Suprapubic skin (tissue), 4 donors: ENCODE measurements at places on chromosomes 5 and 9. TPM values are rescaled to one million over a fixed set of nuclear protein-coding genes. Genes with fewer than 3 reads are reported as not detected.

DNA sequence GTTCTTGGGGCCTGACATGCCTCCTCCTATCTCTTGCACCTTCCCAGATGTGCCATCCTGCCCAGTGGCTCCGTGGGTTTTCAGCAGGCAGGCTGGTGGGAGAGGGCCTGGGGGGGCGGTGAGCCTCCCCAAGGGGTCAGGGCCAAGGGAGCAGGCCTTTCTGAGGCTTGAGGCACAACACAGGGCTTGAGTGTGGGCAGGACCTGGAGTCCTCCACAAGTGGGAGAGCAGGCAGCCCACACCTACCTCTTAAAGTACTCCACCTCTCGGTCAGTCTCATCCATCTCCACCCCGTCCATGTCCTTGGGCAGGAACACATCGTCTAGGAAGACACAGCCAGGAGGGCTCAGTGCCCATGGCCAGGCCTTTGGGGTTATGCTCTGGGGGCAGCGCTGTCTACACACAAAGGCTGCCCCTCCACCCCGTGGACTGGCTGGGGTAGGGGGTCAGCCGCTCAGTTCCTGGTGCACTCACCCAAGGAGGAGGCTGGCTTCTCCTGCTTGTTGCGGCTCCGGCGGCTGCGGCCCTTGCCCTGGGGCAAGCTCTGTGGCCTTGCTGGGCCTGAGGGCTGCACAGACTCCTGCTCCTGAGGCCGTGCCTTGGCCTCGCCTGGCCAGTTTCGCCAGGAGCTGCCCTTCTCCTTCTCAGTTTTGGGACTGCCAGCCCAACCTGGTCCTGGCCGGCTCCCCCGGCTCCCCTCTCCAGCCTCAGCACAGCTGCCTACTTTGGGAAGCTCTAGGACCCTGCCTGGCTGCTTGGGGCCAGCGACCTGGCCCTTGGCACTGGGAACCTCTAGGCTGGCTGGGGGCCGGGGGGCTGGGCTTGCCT is 7.2 kb upstream of the DDX41 start:
- peaks cover 4% of the 10 kb centered on the region for H3K4me1 ChIP-seq
- no peak overlapping the region for H3K27ac ChIP-seq
- peaks cover 81% of the 10 kb centered on the region for H3K36me3 ChIP-seq

DNA sequence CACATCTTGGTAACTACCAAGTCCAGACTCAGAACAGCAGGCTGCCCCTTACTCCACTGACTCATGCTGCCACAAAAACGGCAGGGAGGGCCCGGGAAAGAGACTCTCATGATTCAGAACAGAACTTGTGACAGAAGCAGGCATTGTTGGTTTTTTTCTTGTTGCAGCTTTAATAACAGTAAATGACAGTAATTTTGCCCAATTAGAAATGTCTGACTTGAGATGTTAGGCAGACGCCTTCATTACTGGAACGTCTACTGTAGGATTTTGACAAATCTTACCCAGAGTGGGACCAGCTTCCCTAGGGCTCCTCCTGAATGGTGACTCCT is 77.9 kb downstream of the SEMA5A start:
- no peaks in the 10 kb centered on the region for H3K27me3 ChIP-seq
- peak overlapping the region; percentile 75 for H3K27ac ChIP-seq
- no peak for DNase-seq
- peaks cover 22% of the 10 kb centered on the region for H3K4me1 ChIP-seq
- no peaks in the 10 kb centered on the region for H3K36me3 ChIP-seq
- no peak overlapping the region for H3K4me3 ChIP-seq

DNA sequence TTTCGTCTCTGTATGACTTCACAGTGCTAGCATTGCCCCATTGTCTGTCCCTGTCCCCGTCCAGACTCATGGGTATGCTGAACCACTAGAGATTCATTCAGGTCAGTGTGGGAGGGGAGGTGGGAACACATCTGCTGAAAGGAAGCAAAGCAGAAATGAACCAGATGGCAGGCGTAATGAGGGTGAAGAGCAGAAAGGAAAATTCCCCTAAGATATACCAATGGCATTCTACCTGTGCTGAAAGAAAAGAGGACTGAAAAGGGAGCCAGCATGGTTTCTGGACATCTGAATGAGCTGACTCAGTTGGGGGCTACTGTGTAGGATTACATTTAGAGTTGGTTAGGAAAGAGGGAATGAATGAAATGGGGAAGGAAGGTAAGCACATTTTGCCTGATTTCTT is 678.7 kb downstream of the MAT2B start:
- DNase-seq = no peak

The PDCD1LG2 gene
- total RNA-seq = 0.49 TPM

The RBM18 gene
- 15.8 TPM for total RNA-seq

The ENTREP1 gene
- total RNA-seq = 17.4 TPM
